ENCODE measurements at places on chromosomes 3 and 15.

DNA sequence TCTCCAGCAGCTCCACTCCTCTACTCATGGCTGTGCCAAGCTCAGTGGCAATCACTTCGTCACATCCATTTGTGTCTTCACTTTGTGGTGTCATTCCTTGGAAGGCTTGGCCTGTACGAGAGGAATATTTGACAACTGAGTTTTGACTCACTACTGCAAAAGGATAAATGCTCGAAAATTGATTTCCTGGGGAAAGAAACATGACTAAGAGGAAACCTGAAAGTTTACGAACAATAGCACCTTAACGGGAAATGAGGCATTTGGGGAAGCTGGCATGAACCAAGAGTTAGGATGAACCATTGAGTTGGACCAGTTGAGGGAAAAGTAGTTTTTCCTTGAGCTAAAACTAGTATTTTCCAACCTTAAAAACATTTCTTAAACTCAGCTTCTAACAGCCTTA lies 74.2 kb upstream of the ABHD17C start:
- DNase-seq, result no peak

GRCh38 chr3:44870375-44871061 lies 3.9 kb upstream of the TGM4 start:
- DNase-seq, result no peak

- no peak for DNase-seq
Observed at GRCh38 chr3:115659253-115660220, 36.2 kb downstream of the GAP43 start.

DNA sequence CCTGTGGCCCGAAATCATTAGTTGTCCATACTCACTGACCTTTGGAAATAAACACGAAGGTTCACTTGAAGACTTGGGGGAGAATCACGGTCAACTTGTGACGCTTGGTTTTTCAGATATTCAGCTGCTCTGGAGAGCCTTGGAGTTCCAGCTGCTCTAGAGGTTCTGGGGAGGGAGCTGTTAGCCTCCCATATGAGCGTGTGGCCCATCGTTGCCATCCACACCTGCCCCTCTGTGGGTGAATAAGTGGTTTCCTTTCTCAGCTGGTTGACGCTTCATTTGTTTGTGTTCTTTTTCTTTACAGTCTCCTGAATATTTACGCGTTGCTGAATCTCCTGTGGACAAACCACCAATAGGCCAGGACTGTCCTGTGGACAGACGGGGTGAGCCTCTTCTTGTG lies 35.6 kb downstream of the APBA2 start:
- no peak for DNase-seq

DNA sequence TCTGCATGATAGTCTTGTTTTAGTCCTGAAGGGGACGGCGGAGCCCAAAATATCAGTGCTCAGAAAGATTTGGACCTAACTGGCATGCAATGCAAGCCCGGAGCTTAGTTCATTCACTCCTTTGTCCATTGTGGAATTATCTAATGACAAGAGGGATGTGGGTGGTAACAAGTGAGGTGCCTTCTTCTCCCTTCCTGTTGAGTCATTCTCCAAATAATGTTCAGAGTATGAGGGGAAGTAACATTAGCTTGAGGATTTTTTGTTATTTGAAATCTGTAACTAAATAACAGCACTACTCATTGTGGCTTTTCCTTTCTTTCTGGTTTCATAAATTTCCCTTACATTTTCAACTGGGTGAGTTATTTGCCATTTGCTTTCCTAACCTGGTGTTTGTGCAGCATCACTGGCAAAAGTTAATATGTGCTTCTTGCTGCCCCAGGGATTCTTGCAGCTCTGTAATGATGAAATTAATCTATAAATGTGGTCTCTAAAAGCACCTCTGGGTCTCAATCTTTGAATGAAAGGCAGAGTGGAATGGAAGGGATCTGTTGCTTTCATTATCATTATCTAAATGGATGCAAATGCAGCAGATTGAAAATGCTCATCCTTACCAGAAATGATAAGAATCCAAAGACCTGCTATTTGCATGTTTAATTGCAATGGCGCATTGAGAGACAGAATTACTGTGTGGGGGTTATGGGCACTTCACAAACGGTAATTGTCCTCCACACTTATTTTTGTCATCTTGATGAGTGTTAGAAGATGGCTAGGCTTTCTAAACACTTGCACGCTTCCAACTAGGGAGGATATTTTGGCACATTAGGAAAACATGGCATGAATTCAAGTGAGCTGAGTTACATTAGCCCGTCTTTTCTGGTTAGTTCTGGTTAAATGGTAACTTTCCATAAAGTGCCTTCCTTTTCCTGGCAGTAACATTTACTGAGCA lies 89.9 kb upstream of the MITF start:
- no peak for DNase-seq

- no peak for DNase-seq
Observed at GRCh38 chr3:126294211-126294808, 62.9 kb downstream of the KLF15 start.

DNA sequence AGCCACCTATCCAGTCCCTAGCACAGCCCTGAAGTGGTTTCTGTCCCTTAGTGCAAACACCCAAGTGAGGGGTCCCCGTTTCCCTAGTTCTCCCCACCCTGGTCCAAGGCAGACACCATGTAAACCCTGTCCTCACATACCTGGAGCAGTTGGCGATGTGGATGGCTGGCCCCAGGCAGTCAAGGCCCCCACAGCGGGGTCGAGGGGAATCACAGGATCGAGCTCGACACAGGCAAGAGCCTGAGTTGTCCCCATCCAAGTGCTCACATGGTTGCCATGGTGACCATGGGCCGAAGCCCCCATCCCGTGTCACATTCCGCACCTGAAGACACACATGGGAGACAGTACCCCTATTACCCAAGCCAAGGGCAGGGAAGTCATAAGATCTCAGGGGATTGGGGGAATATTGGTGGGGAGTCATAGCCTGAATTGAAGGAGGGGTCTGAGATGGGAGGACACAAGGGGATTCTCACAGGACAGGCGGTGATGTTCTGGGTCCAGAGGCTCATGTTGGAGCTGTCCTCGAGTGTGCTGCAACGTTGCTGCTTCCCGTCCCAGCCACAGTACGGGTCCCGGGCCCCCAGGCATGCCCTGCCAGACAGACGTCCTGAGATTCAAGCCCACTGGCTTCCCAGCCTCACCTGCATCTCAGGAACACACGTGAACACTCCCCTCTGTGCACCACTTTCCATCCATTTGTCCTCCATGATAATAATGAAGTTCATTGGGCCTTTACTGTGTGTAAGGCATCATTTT lies 112.1 kb downstream of the SEMA5B start:
- no peak for DNase-seq

- no peak for DNase-seq
Observed at GRCh38 chr3:64608741-64609140, 79.1 kb downstream of the ADAMTS9 start.

DNA sequence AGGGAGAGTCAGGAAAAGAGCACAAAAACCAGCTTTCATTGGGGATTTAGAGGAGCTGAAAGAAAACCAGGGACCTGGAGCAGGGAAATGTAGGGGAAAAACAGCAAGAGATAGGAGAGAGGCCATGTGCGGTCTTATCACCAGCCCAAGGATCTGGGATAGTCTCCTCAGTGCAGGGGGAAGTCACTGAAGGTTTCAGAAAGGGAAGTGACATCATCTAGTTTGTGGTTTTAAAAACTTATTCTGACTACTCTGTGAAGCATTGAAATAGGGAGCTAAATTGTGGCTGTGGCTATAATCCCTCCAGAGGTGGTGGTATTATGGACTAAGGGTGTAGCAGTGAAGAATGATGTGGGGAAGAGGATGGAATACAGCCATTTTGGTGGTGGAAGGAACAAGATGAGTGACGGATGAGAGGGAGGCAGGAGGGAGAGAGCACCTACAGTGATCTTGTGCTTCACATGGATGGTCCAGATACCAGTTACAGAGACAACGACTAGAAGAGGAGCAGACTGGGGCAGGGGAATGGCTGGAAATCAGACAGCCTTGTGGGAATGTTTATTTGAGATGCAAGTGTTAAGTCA lies 72.7 kb downstream of the HMG20A start:
- no peak for DNase-seq

GRCh38 chr3:133440652-133441051 lies 40.8 kb downstream of the BFSP2 start:
- no peak for DNase-seq

DNA sequence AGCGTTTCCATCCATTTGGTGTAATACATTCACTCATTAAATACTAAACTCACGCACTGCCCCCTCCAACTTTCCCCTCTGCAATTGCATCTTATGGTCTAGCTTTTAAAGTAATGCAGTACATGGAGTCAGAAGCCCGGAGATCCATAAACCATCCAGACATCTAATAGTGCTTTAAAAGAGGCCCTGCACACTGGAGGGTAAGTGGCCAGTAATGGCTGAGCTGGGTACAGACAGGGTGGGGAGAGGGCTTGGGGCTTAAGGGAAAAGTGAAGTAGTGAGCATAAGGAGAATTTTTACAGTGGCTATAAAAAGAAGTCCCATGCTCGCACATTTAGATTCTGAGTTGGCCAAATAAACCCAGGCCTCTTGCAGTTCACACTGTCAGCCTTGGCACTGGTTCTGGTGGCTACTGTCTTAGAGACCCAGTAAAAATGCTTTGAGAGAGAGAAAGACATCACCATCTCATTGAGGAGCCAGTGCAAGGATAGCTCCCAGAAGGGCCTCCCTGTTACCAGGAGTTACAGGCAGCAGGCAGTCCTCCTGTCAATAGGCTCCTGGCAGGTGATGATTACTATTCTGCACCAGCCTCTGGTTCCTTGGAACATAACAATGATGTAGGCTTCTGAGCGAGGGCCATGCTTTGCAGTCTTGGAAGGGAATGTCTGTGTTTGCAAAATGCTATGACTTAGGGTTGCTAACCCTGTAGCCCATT lies 112.6 kb upstream of the NEO1 start:
- no peak for DNase-seq

DNA sequence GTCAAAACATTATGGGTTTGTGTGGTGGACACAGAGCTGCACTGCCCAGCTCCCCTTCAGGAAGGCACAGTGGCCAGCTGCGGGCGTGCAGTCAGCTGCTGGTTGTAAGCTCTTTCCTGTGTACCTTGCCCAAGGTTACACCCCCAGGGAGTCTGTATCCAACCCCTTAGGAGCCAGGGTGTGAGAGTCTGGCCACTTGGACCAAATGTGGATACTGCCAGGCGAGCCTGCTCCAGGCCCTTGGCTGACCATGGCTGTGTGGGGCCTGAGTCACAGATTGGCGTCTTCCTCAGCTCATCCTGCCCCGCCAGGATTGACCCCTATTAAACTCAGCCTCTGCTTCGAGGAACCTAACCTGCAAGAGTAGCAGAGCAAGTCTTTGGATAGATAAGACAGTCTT lies 56.9 kb downstream of the ABHD5 start:
- DNase-seq, result no peak

DNA sequence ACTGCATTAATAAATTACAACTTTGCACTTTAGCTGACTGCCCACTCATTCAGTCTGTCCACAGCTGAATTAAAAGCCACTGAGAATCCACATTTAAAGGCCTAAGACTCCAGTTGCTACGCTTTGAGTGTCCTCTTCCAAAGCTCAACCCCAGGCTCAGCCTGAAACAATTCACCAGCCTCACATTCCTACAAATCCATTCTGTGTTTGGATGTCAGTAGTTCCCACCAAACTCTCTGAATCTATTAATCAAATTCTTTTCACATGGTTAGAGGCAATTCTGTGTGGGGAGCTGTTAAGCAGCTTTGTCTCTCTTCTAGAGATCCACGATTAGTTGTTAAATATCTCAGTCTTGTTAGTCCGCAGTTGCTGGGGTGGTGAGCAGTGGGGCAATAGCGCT lies 116.8 kb upstream of the UBE2E2 start:
- no peak for DNase-seq

- DNase-seq, result no peak
Observed at GRCh38 chr3:129413687-129414506, 14.5 kb downstream of the EFCAB12 start.

DNA sequence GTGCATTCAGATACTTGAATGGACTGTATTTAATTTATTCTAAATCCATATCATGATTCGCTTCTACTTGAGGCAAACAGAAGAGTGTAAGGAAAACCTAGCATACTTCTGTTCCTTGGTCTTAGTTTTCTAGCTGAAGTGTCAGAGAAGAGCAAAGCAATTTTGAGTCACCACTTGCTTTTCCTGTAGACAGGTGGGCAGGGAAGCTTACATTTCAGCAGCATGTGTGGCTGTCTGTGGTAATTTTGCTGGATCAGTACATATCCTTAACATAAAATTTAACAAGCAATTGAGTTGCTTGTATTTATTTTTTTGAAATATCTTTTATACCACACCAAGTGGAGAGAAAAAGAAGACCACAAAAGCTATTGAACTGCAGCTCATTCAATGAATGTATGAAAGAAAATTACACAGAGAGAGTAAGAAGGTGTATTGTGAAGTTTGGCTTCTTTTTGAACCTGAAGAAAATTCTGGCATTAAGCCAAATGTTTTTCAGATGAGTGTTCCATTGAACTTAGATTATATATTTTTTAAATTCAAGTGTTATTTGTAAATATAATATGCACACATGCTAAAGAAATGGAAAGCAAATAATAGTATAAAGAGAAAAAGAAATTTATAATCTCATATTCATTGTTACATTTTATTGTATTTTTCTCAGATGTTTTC lies 747.6 kb downstream of the NAALADL2 start:
- DNase-seq, result no peak

DNA sequence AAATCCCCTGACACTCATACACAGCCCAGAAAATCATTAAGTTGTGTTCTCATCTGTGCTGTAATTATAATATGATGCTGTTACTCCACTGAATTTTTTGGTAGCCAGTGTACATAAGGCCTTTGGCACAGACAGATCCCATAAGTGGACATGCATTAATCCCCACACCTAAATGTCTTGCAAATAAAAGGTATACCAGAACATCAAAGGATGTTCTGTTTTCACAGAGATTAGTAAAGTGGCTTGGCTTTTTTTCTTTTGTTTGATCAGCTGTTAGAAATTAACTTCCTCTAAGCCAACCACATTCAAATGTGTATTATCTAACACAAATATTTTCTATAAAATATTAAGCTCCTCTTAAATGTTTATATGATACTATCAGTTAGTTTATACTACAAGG lies 2.7 kb downstream of the SST start:
- DNase-seq, result no peak

DNA sequence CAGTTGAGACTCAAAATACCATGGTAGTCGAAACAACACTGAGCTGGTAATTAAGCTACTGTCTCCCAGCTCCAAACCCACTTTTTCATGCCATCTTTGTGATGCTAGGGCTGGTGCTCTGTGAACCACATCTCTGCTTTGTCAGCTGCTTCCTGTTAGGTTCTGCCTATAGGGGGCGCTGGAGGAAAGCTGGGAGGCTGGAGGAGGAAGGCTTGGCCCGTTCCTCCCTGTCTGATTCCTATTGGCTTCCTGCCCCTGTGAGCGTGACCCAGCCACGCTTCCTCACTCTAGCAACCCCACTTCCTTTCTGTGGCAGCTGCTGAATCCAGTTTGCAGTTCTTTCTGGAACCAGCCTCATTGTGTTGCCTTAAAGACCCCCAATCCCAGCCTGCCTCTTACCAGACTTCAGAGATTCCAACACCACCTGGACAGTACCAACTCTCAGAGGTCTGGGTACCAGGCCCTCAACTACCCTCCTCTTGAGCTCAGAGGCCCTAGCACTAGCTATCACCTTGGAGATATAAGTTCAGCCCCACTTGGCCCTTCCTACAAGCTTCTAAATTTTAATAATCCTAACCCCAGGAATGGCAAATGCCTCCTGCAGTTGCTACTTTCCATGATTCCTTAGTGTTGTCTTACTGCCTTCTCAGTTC lies 120.9 kb downstream of the ERC2 start:
- no peak for DNase-seq

GRCh38 chr15:100802421-100803170 lies 77.0 kb upstream of the ALDH1A3 start:
- no peak for DNase-seq
